ENCODE measurements at places on chromosomes 6 and 20.

DNA sequence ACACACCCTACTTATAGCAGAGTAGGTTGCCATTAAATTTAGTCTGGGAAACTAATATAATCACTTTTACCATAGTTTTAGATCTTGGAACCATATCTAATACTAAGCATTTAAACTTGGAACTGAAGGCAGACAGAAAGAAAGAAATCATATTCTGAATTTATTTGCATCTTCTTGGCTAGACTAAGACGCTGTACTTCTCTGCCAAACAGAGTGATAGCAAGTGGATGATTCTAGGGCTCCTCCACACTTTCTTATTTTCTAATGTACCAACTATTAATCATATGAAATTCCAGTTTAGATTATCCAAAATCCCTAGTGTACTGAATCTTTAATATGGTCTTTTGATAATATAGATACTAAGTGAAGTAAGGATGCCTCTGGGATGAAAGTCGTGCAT is 277.0 kb downstream of the CENPW start:
- no peak for DNase-seq

DNA sequence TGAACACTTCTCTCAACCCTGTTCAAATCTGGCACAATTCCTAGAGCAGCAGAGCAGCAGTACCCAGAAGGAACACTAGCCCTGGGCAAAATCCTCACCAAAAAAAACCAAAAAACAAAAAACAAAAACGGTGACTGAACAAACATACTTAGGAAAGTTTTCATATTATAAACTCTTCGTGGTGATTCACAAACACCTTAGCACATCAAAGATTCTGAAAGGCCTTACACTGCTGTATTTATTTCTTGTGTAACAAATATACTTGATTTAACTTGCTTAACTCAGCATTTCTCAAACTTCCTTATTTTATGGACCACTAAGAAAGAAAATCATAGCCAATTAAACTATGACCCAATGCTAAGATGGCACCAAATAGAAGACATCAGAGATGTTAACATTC is 57.8 kb upstream of the RREB1 start:
- no peak for DNase-seq

DNA sequence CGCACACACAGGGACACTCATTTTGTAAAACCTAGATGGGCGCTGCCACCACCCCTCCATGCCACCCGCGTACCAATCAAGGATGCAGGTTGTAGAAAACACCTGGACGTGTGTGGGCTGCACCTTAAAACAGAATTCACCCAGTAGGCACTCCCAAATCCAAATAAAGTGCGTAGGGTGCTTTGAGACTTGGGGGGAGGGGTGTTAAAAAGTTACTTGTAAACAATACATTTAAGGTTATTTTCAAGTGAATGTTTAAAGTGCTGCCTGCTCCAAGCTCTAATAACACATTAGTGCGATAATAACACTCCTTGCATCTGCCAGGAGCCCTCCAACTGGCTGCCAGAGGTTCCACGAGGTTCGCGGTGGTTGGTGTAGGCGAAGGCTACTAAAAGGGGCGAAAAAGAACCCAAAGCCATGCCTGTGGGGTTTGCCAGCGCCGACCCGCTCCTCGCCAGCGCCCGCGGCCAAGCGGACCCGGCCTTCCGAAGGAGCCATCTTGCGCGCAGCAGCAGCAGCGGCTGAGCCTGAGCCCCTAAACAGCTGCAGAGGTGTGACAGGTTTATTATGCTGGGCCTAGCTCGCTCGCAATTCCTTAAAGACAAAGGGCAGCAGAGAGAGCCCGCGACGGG is 11.5 kb downstream of the FOXC1 start:
- DNase-seq, result no peak

GRCh38 chr20:5788385-5788895 is 38.2 kb downstream of the SHLD1 start:
- peak; percentile 66 for DNase-seq

- peak; percentile 18 for DNase-seq
Measured at GRCh38 chr6:144104898-144105487, 9.6 kb upstream of the SF3B5 start.

- no peak for DNase-seq
Measured at GRCh38 chr20:46683011-46683667, 6.1 kb downstream of the TP53RK start.

DNA sequence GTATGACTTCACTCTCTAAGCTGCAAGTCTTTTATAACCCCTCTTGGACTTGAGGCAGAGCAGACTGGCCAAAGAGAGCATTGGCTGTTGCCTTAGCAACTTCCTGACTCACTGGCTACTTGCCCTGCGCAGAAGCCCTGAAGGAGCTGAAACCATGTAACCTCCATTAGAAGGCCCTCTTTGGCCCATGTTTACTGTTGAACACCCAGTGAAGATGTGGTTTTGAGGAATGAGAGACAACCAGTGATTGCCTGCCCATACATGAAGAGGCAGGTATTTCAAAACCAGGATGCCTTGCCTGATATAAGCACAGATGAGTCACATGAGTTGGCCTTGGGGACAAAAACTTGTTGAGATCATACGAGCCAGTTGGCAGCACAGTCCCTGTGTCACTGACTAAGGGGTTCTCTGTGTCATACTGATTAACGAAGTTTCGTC is 182.5 kb downstream of the EDN1 start:
- DNase-seq, result no peak

- no peak for DNase-seq
Measured at GRCh38 chr6:11231564-11232192, 790 bp downstream of the NEDD9 start.

DNA sequence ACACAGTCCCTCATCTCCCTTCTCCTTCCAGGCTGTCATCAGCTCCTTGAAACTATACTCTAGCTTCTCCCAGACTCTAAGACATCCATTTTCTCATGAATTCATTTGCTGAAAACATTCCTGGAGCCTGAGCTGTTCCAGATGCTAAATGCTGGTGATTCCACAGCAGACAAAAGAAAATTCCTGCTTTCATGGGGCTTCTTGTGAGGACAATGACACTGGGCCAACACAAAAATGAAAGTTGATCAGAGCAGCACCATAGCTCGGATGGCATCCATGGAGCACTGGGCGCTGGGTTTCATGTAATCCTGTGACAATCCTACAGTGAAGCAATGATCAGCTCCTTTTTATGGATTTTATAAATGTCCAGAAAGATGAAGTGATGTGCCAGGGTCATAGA is 47.4 kb upstream of the STX16 start:
- no peak for DNase-seq

- DNase-seq, result no peak
Measured at GRCh38 chr6:106422534-106422933, 62.0 kb downstream of the CRYBG1 start.

GRCh38 chr20:38267901-38268514 is 7.5 kb upstream of the KIAA1755 start:
- no peak for DNase-seq

- DNase-seq, result no peak
Measured at GRCh38 chr20:49754596-49754995, 40.9 kb upstream of the B4GALT5 start.

DNA sequence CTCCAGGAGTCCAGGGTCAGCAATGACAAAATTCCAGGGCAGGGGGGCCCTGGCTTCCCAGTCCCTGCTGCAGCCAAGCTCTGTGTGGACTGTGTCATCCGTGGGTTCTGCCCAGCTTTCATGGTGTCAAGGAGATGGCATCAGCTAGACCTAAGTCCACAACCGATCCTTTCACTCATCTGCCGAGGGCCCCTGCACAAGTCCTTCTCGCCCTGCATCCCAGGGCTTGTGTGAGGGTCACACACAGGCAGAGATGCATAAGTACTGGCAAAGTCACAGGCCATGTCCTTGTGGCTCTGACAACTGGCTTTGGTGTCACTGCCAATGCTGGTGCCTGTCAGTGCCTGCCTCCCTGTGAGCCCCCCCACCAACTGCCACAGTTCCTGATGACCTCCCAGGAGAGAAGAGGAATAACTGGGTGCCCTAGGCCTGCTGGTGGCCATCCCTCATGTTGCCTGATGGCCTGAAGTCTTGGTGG is 181.4 kb upstream of the CST7 start:
- DNase-seq, result no peak

DNA sequence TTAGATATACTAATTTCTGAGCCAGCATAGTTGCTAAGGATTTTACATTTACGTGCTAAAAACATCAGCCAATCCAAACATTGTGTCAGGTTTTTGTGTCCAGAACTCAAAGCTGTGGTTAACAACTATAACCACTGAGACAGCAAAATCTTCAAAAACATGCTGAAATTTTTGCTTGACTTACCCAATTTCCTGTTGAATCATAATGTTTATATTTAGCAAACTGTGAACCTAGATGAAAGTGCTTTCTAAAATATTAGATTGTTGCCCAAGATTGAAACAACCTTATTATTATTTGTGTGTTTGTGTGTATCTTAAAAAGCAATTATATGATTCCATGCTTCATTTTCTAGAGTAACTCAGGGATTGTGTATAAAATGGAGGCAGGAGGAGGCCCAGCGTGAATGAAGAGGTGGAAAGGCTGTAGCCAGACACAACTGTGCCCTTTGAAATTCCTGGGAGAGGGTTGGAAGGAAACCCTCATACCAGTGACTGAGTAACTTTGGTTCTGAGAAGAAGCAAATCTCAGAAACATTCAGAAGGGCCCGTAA is 48.0 kb downstream of the ARMC2 start:
- DNase-seq, result no peak

GRCh38 chr6:1577896-1578745 is 31.6 kb upstream of the FOXC1 start:
- no peak for DNase-seq

GRCh38 chr6:14510038-14510437 is 392.5 kb downstream of the CD83 start:
- no peak for DNase-seq

DNA sequence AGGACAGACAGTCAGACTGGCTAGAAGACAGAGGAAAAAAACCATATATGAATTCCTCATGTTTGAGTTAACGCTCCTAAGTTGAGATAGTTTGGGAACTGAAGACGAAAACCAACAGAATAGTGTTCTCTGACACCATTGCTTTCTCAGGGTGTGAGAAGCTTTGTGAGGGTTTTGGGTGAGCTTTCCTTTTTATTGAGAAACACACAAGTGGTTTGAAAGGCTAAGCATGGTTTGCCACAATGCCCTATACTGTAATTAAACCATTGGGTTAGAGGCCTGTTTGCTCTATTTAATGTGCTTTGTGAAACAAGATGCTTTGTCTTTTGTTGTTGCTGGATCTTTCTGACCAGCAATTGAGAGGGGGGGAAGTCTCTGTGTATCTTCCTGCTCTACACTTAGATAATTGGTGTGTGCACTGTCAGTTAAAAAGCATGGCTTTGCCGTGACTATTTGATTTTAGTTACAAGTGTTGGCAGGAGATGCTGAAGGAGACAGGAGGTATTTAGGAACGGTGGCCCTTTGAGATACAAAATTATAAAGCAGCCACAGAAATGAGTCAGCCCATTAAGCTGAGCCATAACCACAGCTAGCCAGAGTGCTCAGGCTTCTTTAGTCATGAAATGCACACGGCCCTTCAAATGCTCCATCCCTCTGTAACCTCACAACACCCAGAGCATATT is 273.0 kb upstream of the PREP start:
- no peak for DNase-seq

GRCh38 chr20:43977962-43978361 is 63.3 kb downstream of the TOX2 start:
- DNase-seq, result no peak

- no peak for DNase-seq
Measured at GRCh38 chr6:150196942-150197745, 54.3 kb downstream of the PPP1R14C start.

GRCh38 chr6:28145231-28145630 is 3.5 kb downstream of the ZKSCAN8 start:
- no peak for DNase-seq

DNA sequence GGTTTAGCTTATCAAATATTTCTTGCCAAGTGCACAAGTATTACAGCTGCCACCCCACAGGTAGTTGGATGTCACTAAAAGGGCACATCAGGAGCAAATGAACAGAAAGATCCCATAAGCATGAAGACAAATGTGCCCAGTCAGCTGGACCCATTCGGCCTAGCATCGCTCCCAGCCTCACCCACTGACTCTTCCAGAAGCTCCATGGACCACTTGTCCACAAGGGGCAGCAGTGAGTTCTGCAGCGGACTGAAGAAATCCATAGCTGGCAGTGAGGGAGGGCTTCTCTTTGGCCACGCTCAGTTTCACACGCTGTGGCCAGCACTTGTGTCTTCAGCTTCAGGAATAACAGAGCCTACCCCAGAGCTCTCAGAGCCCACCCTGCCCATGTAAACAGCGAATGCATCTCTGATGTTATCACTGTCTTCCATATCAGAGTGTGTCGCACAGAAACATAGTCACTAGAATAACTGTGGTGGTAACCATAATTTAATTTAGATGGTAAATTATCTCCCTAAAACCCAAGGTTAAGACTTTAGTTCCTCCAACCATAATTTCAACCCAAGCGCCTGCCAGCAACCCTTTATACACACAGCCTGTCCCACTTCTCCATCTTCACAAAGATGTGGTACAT is 15.8 kb downstream of the CGA start:
- peak; percentile 70 for DNase-seq

GRCh38 chr6:111237852-111238251 is 150.5 kb downstream of the SLC16A10 start:
- DNase-seq, result no peak

GRCh38 chr6:159572439-159573110 is 120.5 kb downstream of the SOD2 start:
- no peak for DNase-seq

GRCh38 chr20:56453352-56453751 is 15.1 kb upstream of the RTF2 start:
- DNase-seq, result no peak

DNA sequence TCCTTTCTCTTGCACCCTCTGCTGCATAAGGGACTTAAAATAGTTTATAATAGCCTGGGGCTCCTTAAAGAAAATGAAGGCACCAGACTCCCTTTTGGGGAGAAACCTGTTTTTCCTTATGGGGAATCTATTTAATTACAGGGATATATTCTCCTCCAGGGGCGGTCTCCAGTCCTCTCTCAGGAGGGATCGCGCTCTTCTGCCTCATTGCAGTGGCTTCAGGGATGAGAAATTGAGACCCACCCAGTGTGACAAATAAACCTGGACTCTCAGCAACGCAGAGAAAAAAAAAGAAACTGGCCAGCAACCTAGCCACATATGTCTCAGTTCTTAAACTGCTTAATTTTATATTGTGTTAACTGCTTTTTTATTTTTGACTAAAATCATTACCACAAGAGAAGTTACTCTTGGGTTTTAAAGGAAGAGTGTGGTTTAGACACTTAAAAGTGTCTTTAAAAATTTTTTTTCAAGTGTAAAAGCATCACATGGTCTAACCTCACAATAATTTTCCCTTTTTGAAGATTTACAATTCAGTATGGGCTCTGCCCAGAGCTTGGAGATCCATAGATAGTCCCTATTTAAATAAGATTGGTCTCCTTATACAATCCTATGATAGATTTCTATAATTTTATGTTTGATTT is 11.7 kb upstream of the GOPC start:
- DNase-seq, result no peak

- DNase-seq, result no peak
Measured at GRCh38 chr6:37535428-37535758, 35.7 kb upstream of the CCDC167 start.

GRCh38 chr6:10315658-10316372 is 99.1 kb downstream of the TFAP2A start:
- DNase-seq, result no peak

- DNase-seq, result no peak
Measured at GRCh38 chr6:99219788-99220187, 129.7 kb downstream of the FAXC start.

- DNase-seq, result no peak
Measured at GRCh38 chr6:41077536-41077935, 4.8 kb downstream of the NFYA start.

GRCh38 chr20:37457921-37458320 is 63.1 kb upstream of the NNAT start:
- no peak for DNase-seq

- DNase-seq, result peak; percentile 73
Measured at GRCh38 chr6:39029156-39030011, 19.2 kb upstream of the GLP1R start.

Measured in activated naive CD8-positive, alpha-beta T cell treated with anti-CD3 and anti-CD28 coated beads, Interleukin-2, amount 50 U/mL, for 24 hours (primary cell).